ENCODE measurements at places on chromosomes 16 and 17. TPM values are rescaled to one million over a fixed set of nuclear protein-coding genes. Genes with fewer than 3 reads are reported as not detected.
A peak's percentile ranks its signal among the peaks of the same experiment; 100 is the strongest.

Gene PROCA1
- 2.0 TPM for total RNA-seq

DNA sequence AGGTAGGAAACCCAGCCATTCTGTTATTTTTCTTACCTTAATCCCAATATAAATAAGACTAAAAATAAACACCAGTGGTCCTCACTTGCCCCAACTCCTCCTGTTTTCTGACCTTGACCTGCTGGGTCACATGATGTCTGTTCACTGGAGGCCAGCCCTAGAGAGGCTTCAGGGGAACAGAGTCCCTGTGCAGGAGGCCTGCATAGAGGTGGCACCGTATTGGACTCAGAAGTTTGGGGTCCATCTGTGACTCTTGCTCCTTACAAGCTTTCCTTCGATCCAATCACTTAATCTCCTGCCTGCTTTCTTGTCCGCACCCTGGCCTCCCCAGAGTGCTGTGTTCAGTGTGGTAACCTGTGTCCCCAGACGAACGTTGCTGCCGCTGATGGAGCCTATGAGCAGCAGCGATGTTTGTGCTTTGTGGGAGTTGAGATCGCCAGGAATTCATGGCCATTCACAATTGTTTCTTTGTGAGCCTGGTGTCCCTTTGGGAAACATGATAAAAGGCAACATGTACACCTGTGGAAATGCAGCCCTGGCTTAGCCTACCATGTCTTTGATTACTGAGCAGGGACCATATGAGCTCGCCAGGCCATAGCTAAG lies 4.7 kb downstream of the IGSF6 start:
- DNase-seq = no peak

DNA sequence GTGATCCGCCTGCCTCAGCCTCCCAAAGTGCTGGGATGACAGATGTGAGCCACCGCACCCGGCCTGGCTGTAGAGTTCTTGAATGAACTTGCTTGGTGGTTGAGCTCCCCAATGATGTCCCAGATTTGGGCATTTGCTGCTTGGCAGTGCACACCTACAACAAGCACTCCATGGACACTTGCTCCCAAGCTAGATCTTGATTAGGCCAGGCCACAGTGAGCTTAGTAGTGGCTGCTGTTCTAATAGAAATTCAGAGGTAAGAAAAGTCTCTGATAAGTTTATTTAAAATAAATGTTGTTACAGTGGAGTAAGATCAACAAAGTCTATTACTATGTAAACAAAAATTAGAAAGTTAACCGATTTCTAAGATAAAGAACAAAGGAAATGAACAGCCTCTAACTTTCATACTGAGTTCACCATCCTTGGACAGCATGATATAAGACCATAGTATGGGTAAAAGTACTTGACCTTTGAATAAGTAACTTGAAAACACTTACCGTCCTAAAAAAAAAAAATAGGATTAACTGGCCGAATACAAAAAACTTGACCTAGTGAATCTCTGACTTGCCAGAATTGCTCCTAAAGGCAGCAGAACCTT lies 951 bp downstream of the TMED6 start:
- DNase-seq = no peak

GRCh38 chr16:74601126-74601871 lies 5.6 kb downstream of the GLG1 start:
- DNase-seq = peak; percentile 65

DNA sequence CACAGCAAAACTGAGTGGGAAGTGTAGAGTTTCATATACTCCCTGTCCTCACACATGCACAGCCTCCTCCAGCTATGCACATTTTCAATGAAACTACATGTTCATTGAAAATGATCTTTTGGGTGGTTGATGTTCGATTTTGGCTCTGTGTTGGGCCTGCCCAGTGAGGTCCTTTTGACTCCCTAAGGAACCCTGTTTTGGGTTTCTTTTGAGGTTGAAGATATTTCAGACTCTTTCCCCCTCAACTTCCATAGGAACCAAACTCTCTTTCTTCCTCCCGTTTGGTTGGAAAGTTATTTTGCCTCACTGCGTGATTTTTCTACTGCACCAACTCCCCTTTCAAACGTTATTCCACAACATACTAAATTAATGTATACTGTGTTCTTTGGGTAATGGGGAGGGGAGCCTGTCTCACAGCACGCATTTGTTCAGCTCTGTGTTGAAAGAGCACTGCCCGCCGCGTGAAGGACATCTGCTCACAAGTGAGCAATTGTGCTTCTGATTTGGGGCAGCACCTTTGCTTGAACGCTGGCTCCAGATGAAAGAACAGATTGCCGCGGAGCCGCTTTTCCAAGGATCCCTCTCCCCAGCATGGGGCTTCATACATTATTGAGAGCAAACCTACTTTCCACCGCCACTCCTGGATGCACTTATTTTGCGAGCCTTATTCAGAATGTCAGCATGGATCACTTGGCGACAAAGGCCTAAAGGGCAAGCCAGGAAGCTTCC lies 385.9 kb downstream of the WWOX start:
- DNase-seq = no peak

GRCh38 chr16:8600144-8600775 lies 9.9 kb upstream of the TMEM114 start:
- DNase-seq = no peak

GRCh38 chr17:76279742-76280287 lies 14.7 kb downstream of the UBALD2 start:
- no peak for DNase-seq
